ENCODE measurements at places on chromosomes 3 and 15.

DNA sequence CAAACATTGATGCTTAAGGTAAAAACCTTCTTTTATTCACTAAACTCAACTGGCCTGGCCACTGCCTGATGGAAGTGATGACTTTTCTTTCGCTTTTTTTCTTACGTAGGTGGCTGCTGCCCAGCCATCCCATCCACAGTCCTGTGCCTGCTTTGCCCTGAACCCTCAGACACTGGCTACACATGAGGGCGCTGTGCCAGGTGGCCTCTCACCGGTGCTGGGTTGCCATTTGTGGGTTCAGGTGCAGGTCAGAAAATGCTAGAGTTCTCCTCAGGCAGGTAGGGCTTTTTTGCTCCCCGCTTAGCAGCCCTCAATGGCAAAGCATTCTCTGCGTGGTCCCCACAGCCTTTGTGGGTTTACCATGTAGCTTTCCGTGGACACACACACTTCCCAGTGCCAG, 88.3 kb upstream of the PRR23E start:
- DNase-seq: no peak

DNA sequence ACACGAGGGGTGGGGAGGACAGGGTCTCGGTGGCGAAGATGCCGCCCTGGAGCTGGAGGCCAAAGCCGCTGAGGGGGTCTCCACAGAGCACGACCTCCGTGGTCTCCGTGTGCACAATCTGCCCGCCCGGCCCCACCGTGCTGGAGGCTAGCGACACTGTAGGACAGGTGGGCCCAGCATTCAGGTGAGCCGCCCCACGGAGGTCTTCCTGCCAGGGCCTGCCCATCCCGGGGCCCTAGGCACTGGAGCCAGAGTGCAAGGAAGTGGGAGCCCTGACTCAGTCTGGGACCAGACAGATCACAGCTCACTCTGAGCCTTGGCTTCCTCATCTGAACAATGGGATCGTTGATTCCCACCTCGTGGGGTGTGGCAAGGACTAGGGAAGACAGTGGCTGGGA, 25.8 kb downstream of the GRIP2 start:
- no peak for DNase-seq

DNA sequence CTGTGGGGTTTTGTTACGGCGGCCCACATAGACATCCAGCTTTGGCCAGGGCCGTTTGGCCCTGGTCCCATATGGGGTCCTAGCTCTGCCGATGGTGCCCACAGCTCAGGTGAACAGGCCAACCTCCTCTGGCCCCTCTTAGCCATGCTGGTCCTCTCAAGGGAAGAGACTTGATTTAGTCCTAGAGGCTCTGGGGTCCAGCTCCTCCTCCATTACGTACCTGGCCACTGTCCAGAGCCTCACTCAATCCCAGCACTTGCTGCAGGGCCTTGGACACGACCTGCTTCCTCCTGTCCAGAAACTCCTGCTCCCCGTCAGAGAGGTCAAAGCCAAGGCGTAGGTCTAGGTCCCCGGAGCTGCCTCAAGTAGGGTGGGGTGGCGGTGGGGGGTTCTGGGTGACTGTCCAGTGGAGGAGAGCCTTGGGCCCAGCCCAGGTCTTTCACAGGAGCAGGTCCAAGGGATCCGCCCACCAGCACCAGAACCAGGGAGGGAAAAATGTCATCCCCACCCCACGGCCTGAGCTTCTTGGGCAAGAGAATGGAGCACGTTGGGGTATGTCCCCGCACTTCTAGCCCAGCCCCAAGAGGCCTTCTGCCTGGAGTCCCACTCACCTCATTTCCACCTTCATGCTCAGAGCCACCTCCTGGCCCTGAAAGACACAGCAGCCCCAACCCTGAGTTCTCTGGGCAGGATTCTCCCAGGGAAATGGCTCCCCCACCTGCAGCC, 6.8 kb downstream of the PLA2G4F start:
- DNase-seq: no peak

GRCh38 chr3:24149032-24149431, 203.9 kb downstream of the NR1D2 start:
- DNase-seq: no peak

DNA sequence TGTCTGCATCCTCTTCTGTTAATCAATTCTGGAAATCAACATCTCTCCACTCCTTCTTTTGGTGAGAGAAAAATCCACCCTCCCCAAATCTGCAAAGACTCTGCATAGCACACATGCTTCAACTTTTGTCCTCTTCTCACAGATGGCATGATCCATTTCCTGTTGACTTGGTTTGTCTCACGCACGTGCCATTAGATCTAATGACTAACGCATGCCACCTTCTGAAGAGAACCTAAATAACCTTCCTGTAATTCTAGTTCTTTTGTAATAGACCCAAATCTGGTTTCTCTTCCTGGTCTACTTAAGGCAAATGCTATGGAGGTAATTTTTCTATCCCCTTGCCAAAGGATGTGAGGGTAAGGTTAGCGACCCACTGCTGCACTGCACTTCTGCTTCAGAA, 51.0 kb upstream of the ATOSA start:
- DNase-seq: peak; percentile 1

DNA sequence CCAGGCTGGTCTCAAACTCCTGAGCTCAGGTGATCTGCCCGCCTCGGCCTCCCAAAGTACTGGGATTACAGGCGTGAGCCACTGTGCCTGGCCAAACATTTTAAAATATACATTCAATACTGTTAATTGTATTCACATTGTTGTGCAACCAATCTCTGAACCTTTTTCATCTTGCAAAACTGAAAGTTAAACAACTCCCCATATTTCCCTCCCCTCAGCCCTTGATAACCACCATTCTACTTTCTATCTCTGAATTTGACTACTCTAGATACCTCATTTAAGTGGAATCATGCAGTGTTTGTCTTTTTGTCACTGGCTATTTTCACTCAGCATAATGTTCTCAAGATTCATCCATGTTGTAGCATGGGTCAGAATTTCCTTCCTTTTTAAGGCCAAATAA, 30.0 kb downstream of the HMCES start:
- no peak for DNase-seq

GRCh38 chr3:151219056-151219455, 16.0 kb upstream of the GPR171 start:
- no peak for DNase-seq

DNA sequence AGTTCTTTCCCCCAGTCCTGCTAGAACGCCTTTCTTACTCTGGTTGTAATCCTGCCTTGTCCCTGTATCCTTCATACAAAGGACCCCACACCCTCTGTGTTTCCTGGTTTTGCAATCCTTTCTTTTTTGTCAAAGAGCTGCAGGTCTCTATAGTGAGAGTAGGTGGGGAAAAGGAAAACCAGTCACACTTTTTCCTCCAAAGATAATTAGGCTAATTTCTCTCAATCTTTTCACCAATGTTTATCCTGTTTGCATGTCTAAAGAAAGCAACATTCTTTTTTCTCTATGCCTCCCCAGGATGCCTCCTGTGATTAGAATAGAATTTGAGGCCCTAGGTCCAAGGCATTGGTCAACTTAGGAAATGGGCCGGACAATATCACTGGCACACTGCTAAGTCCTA, 25.4 kb downstream of the SEMA6D start:
- no peak for DNase-seq

- DNase-seq: no peak
Measured at GRCh38 chr15:72774696-72775383, 8.7 kb downstream of the ADPGK start.

GRCh38 chr15:62740141-62741004, 302.2 kb upstream of the TPM1 start:
- no peak for DNase-seq

DNA sequence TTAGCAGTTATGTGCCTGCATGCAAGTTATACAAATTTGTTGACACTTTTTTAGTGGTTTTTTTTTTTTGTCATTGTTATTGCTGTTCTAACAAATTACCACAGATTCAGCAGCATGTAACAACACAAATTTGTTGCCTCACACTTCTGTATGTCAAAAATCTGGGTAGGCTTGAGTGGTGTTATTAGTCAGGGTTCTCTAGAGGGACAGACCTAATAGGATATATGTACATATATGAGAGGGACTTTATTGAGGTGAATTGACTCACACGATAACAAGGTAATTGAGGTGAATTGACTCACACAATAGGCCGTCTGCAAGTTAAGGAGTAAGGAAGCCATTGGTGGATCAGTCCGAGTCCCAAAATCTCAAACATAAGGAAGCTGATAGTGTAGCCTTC, 15.0 kb upstream of the PLSCR1 start:
- DNase-seq: no peak

- DNase-seq: no peak
Measured at GRCh38 chr15:31160740-31161495, 59.4 kb upstream of the TRPM1 start.

- no peak for DNase-seq
Measured at GRCh38 chr3:133910422-133910821, 14.7 kb upstream of the RAB6B start.

- no peak for DNase-seq
Measured at GRCh38 chr3:20250786-20251185, 64.8 kb upstream of the SGO1 start.

DNA sequence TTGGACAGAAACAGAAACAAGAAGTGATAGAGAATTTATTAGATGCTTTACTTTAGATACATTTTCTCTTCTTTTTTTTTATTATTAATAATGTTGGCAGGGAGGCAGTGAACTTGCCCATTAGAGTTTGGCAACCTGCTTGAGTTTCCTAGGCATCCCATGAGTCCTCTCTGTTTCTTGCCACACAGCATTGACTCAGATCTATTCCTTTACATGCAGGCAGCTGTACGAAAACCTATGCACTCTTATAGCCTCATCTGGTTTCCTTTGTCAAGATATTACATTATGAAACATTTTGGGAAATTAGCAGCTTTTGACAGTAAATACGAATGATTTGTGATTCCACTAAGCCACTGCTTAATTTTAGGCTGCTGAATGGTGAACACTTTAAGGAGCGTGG, 23.3 kb downstream of the IL1RAP start:
- DNase-seq: no peak

DNA sequence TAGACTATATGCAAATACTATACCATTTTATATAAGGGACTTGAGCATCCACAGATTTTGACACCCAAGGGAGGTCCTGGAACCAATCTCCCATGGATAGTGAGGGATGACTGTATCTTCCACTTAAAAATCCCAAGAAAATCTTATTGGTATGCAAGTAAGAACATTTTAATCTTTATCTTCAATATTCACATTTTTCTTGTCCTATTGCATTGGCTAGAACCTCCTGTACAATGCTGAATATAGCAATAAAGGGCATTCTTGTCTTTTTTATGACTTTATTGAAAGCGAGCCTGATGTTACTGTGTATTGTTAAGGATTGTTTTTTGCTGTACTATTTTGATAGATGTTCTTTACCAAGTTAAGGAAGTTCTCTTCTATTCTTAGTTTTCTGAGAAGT, 36.9 kb downstream of the MYLK start:
- no peak for DNase-seq

GRCh38 chr15:100738614-100739013, 136.2 kb downstream of the ASB7 start:
- no peak for DNase-seq

GRCh38 chr3:108393128-108393900, 97.0 kb downstream of the HHLA2 start:
- DNase-seq: no peak

DNA sequence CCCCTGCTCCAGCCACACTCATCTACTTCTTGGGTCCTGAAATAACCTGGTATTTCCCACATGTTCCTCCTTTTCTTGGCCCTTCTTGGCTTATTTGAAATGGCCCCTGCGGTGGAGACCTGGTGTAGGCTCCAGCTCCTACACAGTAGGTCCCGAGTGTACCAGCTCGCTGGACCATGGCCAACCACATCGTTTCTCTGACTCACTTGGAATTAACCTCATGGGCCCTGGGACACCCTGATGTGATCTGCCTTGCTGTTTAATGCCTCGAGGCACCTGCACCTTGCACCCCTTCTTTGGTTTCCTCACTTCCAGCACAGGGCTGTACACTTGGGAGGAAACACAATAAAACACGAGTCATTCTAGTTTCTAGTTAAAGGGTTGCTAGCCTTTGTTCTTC, 60.3 kb downstream of the FEM1B start:
- DNase-seq: no peak

GRCh38 chr3:125191730-125192129, 20.8 kb downstream of the SLC12A8 start:
- DNase-seq: no peak

DNA sequence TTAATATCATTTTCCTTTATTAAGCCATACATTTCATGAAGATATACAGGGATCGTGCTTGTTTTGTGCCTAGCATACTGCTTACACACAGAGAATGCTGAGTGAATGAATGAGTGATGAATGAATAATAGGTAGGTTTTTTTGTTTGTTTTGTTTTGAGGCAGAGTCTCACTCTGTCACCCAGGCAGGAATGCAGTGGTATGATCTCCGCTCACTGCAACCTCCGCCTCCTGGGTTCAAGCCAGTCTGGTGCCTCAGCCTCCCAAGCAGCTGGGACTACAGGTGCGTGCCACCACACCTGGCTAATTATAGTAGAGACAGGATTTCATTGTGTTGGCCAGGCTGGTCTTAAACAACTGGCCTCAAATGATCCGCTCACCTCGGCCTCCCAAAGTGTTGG, 400.0 kb downstream of the ROBO1 start:
- no peak for DNase-seq

GRCh38 chr15:87910301-87910700, 346.2 kb downstream of the NTRK3 start:
- DNase-seq: no peak

GRCh38 chr3:87361956-87362355, 85.6 kb upstream of the POU1F1 start:
- no peak for DNase-seq
